Progenitor cell of endocrine pancreas (in vitro differentiated cells): ENCODE measurements at places on chromosomes 2 and 18. TPM values are rescaled to one million over a fixed set of nuclear protein-coding genes. Genes with fewer than 3 reads are reported as not detected.

DNA sequence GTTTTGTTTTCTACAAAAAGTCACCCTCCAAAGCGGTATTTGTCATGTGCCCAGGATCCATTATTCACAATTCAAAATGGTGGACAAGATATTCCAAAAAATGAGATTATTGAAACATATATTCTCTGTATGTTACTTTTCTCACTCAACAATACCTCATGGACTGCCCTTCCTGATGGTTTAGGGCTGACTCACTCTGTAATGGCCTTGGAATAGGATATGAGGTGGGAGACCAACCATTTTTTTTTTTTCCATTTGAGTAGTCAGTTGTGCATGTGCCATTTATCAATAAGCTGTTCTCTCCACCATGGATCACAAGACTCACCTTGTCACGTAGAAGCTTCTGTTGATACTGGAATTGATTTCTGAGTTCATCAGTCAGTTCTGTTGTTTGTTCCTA is 64.5 kb downstream of the LYPD6 start:
- DNase-seq: no peak
- H3K27me3 ChIP-seq: no peaks in the 10 kb centered on the region
- H3K27ac ChIP-seq: no peak overlapping the region
- H3K4me1 ChIP-seq: peaks cover 24% of the 10 kb centered on the region

GRCh38 chr2:201090574-201090973 is 18.8 kb downstream of the NDUFB3 start:
- no peaks in the 10 kb centered on the region for H3K27me3 ChIP-seq
- H3K36me3 ChIP-seq: peaks cover 11% of the 10 kb centered on the region
- no peak overlapping the region for H3K27ac ChIP-seq
- H3K4me3 ChIP-seq: no peak overlapping the region
- no peak for DNase-seq

DNA sequence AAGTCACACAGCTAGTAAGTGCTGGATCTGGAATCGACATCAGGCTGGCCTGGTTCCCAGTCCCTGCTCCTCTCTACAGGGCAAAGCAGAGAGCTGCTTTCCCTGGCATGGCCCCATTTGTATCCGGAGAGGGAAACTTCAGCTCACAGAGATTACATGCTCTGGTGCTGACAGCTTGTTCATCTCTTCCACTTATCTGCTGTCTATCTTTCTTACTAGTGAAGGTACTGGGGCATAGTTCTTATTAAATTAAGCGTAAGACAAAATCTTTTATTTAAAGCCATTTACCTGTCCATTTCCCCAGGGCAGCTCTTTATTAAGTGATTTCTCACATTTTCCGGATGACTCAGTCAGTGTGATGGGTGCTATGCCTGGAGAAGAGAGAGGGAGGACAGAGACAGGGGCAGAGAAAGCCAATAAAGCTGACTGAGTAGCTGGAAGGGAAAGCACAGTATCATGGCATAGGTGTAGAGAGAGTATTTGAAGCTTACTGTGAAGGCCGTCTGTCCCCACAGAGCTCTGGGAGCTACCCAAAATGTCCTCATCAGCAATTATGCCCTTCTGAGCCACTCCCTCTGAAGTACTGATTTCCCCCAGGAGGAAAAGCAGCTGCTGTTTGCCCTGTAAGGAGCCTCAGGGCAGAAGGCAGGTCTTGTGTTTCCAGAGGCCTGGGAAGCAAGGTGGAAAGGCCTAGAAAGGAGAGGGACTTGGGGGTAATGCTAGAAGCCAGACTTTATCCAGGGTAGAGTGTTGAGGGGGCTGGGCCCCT is 44.1 kb upstream of the EPAS1 start:
- peaks cover 9% of the 10 kb centered on the region for H3K27me3 ChIP-seq
- H3K27ac ChIP-seq: no peak overlapping the region
- H3K36me3 ChIP-seq: no peaks in the 10 kb centered on the region
- DNase-seq: no peak
- H3K4me3 ChIP-seq: no peak overlapping the region

GRCh38 chr18:37430357-37431076 is 135.1 kb downstream of the CELF4 start:
- H3K27me3 ChIP-seq: peaks cover 7% of the 10 kb centered on the region
- H3K36me3 ChIP-seq: no peaks in the 10 kb centered on the region
- H3K4me3 ChIP-seq: no peak overlapping the region
- no peak overlapping the region for H3K27ac ChIP-seq

DNA sequence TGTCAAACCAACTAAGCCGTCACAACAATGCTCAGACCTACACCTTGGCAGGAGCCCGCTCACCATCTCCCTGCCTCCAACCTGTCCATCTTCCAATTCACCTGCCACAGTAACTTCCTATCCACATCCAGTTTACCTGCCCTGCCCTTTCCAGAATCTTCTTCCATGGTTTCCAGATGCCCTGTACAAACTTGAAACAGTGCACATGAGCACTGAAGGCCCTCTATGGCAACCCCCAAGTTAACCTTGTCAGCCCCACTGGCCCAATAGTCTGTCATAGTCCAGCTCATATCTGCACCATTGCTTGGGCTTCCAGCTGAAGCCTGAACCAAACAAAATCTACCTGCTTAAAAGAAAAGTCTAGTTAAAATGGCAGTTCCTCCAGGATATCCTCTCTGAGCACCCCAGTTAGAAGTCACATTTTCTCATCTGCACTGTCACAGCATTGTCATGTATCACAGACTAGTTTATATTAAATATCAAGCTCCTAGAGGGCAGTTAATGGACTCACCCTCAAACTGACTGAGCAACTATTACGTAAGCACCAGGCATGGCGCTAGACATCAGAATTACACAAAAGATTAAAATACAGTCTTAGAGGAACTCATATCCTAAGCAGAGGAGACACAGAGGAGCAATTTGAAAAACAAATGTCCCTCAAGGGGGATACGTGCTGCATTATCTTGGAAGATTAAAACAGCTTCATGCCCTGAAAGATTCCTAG is 11.6 kb downstream of the NFE2L2 start:
- no peak for DNase-seq
- peaks cover 17% of the 10 kb centered on the region for H3K36me3 ChIP-seq

DNA sequence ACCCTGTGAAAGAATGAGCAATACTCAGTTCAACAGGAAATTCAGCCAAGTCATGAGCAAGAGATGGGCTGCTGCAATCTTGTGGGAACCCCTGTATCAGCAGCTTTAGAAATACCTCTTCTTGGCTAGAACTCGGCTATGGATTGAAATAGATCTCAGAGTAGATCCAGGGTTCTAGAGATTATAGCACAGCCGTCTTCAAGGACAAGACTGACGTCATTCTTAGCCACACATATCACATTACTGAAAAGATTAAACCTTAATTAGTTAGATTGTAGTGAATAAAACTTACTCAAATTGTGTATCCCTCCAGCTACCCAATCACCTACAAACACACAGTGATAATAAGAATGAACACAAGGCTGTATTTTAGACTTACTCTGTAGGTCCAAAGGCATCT is 776.4 kb downstream of the EPHA4 start:
- no peak overlapping the region for H3K4me3 ChIP-seq
- no peaks in the 10 kb centered on the region for H3K36me3 ChIP-seq
- no peaks in the 10 kb centered on the region for H3K27me3 ChIP-seq

Gene LNPK
- 22.7 and 30.3 TPM in 2 replicates for total RNA-seq

Gene OSR1
- 10.3 and 10.7 TPM in 2 replicates for total RNA-seq
